ENCODE measurements at places on chromosomes 1 and 21.

- DNase-seq, result no peak
Measured at GRCh38 chr1:62826901-62827300, 43.0 kb downstream of the ATG4C start.

DNA sequence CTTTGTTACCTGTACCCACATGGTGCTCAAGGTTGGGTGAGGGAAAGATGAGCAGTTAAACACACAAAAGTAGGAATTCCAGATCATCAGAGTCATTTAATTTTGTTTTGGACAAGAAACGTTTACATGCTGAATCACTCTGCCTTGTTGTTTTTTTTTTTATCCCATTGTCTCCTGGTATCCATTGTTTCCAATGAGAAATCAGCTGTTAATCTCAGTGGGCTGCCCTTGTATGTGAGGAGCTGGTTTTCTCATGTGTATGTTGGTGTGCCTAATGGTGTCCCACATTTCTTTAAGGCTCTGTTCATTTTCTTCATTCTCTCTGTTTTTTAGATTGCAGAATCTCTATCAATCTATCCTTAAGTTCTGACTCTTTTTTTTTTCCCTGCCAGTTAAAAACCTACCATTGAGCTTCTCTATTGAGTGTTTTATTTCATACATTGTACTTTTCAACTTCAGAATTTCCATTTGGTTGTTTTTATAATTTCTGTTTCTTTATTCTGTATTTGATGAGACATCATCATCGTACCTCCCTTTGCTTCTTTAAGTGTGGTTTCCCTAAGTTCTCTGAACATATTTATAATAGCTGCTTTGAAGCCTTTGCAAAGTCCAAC lies 8.8 kb upstream of the OBSCN start:
- DNase-seq, result no peak

DNA sequence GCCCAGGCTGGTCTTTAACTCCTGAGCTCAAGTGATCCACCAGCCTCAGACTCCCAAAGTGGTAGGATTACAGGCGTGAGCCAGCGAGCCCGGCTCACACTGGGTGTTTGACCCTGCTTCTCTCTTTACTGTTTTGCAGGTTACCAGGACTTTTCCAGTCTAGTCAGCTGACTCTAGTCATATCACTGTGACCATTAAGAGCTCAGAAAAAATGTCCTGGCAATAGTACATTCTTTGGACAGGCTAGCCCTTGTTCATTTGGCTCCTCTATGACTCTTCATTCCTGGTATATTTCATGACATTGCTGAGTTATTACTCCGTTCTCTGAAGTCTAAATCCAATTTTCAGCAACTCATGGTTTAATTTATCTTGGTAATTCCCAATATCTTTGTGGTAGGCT lies 8.0 kb upstream of the CA6 start:
- DNase-seq, result no peak

GRCh38 chr1:211355873-211356272 lies 29.2 kb downstream of the TRAF5 start:
- no peak for DNase-seq

DNA sequence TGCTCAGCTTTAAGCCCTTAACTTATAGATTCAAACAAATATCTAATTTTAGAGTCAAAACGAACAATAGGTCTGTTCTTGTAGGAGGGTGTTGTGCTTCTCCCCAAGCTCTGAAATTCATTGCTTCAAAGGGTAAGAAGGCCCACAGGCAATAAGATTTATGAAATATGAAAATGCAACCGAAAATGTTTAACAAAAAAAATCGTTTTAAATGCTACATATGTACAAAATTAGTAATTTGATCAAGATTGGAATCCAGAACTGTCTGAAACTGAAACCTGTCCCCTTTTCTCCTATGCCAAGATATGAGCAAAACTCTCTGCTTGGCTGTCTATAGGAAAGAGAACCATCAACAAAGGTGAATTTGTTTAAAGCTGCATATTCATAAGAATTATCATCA lies 534.3 kb downstream of the PLPP3 start:
- no peak for DNase-seq

GRCh38 chr21:38787461-38788274 lies 18.1 kb upstream of the ETS2 start:
- DNase-seq, result no peak

DNA sequence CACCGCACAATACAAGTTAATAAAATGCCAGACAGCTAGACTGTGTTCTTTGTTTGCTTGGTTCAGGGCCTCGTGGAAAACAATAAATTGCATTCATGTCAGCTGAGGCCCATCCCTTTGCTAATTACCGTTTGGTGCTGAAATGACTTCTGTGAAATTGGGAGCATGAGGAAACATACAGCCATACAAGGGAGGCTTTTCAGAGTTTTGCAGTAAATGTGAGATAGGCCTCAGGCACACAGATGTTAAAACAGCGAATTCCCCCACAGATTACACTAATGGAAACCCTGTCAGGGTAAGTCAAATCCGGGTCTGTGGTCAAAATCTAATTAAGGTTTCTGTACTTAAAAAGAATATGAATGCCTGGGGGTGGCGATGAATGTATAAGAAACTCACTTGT lies 173.5 kb upstream of the LMO4 start:
- no peak for DNase-seq

DNA sequence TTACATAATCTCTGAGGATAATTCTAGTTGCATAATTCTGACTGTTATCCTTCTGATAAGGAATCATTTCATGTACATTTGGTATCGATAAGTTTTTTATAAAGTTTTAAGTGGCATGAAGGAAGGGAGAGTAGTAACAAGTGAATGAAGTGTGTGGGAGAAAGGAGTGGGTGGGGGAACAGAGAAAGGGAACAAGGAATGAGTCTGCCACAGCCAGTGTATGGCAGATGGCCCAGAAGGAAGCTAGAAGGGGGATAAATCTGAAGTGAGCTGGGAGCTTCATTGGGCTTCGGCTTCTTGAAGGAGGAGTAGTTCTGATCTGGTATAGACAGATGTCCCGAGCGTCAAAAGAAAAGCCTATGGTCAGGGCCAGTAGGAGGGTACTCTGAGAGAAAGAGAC lies 18.6 kb downstream of the ZBTB40 start:
- no peak for DNase-seq

- no peak for DNase-seq
Measured at GRCh38 chr1:118820864-118821263, 167.3 kb downstream of the TBX15 start.

GRCh38 chr1:119898530-119898929 lies 2.2 kb upstream of the ADAM30 start:
- no peak for DNase-seq

- no peak for DNase-seq
Measured at GRCh38 chr1:204502241-204502640, 7.6 kb upstream of the PIK3C2B start.

DNA sequence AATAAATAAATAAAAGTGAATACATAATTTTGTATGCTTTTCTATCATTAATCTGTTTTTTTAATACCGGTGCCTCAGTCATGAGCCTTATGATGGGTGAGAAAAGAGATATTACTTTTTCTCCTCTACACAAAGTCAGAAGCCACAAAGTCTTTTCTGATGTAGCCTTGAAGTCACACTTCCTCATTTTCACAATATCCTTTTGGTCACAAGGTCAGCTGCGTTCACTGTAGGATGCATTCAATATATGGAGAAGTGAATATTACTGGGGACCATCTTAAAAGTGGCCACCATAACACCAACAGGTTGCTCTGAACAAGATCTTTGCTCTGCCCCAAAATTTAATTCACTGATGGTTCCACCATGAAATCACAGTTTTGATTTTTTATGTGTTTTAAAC lies 83.3 kb upstream of the TNR start:
- DNase-seq, result no peak

DNA sequence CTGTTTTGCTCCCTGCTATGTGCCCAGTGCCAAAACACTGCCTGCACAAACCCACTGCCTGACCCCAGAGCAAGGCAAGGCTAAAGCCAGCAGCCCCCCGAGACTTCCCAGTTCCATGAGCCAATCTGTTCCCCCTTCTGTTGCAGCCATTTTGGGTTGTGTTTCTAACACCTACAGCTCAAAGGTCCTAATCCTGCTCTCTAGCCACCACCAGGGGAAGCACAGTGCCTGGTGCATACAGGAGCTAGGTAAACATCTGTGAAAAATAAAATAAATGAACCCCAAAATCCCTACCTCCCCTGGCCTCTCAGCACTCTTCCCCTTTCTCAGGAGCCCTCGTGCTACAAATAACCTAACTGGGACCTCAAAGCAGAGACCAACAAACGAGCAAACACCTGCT lies 190.2 kb downstream of the MATN1 start:
- DNase-seq, result no peak

DNA sequence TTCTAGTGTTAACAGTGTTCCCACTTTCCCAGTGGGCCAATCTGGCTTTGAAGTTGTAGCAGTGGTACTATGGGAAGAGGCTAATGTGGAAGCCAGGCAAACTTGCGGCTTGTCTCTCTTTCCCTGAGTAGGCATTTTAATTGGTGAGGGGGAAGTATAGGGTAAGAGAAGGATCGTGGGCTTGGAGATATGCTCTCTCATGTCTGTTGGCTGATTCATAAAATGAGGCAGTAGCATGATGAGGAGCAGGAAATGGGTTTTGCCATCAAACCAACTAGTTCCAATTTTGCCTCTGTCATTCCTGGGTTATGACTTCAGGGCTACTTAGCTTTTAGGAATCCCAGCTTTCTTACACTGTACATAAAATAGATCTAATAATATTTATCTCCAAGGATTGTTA lies 12.1 kb downstream of the C8A start:
- DNase-seq, result no peak

- no peak for DNase-seq
Measured at GRCh38 chr1:214989341-214989740, 93.2 kb upstream of the KCNK2 start.

DNA sequence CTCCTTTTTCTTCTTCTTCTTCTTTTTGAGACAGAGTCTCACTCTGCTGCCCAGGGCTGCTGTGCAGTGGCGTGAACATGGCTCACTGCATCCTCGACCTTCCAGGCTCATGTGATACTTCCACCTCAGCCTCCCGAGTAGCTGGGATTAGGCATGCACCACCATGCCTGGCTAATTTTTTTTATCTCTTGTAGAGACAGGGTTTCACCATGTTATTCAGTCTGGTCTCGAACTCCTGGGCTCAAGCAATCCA lies 13.0 kb upstream of the PADI1 start:
- no peak for DNase-seq

- DNase-seq, result no peak
Measured at GRCh38 chr1:115652236-115652788, 10.5 kb downstream of the VANGL1 start.

DNA sequence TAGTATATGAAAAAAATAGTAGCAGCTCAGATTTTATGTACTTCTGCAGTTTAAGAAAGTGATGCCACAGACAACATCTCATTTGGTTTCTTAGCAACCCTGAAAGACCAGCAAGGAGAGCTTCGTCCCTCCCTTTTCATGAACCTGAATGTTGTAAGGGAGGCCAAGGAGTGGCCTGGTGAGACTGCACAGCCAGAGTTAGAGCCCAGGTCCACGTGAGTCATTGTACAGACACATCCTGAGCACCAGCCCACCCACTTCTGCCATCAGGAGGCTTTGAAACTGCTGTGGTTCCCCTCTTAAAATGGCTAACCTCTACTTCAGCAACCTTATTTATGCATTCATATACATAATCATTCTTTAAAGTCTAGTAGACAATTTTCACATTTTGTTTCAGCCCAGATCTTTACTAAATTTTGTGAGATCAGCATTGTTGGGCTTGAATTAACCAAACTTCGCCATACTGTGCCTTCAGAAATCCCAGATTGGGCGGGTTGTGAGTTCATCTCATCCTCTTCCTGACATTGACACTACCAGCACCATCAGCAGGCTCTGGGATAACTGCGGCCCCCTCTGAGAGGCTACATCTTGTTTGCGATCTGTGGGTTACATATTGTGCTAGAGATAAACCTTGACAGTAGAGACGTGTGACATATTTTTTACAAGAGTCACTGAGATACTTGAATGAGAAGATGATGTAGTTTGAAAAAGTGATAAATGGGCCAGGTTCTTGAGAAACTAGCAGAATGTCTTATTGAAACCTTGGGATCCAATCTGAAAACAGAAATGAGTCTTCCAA lies 106.7 kb downstream of the CAMTA1 start:
- DNase-seq, result no peak

DNA sequence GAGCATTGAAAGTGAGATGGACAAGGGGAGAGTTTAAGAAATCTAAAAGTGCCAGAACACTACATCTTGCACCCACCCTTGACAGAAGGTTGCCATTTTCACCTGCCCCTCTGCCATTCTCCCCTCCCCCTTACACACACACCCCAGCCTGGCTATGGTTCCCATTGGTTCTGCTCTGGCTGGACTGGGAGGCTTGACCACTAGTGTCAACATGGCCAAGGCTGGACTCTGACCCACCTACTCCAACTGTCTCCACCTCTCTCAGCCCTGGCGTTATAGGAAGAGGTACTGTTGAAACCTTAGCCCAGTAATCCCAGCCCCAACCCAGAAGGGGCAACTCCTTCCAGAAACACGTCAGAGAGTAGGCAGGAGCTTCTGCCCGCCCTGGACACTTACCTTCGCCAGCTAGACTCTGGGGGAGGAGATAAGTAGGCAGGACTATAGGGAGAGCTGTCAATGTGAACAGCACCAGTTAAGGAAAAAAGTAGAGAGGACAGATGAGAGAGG lies 4.5 kb downstream of the CRTC2 start:
- no peak for DNase-seq

- DNase-seq, result no peak
Measured at GRCh38 chr1:23369335-23370013, at the start of gene ZNF436. Gene ZNF436, minus strand, starts transcription at chr1:23369836. Its CDS starts 1,831 bp downstream, at chr1:23368005.

DNA sequence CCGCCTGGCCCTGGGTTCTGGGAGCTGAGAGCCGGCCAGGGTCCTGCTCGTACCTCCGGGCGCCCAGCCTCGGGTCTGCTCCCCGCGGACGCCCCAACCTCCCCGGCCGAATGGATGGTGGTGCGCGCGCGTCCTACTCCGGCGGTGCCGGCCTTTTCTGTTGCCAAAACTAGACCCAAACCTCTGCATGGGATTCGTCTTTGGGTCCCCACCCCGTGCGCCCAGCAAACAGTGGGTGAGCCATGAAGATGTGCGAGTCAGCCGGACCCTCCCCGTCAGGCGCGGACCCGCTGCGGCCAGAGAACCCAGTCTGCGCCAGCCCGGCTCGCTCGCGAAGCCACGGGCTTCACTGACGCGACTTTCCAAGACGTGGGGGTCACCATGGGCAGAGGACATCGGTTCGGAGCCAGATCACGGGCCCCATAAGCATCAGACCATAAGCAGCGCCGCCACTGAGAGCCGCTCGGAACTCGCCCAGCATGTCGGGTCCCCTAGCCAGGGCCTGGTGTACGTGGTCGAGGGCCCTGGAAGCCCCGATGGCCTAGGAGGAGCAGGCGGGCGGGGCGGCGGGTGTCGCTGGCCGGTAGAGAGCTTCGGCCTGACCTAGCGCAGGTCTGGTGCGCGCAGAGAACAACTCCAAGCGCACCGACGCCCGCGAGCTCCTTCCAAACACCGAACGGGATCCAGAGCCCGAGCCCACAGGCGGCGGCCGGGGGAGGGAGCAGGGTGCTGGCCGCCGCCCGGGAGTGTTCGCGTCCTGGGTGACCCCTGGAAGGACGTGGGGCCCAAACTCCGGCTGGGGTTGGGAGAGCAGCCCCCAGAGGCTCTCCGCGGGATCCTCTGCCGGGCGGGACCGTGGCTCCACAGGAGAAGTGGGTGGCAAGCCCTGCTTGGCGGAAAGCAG lies 1.0 kb upstream of the TP73 start:
- DNase-seq, result no peak

All from stimulated activated CD4-positive, alpha-beta T cell treated with anti-CD3 and anti-CD28 coated beads, Interleukin-1b, Interleukin-23, amount 100 ng/mL, for 1 hour (primary cell).